ENCODE measurements at places on chromosomes 6 and 20.

DNA sequence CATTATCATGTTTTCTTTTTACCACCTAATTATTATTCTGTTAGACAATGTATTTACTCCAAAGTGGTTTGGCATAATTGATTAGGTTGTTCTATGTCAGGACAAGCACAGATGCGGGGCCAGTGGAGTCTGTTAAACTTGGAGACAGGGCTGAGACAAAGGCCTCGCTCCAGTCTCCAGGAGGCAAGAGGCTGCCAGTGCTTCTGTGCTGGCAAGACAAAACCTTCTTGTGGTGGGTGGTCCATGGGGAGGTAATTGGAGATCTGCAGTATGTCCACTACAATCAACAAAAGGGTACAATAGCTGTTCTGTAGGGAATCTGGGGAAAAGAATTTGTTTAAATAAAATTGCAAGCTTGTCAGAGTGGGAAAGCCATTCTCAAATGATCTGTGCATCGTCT is 677.2 kb upstream of the SLC35B3 start:
- DNase-seq = no peak

- no peak for DNase-seq
Measured at GRCh38 chr6:68008445-68008844, 626.6 kb upstream of the ADGRB3 start.

DNA sequence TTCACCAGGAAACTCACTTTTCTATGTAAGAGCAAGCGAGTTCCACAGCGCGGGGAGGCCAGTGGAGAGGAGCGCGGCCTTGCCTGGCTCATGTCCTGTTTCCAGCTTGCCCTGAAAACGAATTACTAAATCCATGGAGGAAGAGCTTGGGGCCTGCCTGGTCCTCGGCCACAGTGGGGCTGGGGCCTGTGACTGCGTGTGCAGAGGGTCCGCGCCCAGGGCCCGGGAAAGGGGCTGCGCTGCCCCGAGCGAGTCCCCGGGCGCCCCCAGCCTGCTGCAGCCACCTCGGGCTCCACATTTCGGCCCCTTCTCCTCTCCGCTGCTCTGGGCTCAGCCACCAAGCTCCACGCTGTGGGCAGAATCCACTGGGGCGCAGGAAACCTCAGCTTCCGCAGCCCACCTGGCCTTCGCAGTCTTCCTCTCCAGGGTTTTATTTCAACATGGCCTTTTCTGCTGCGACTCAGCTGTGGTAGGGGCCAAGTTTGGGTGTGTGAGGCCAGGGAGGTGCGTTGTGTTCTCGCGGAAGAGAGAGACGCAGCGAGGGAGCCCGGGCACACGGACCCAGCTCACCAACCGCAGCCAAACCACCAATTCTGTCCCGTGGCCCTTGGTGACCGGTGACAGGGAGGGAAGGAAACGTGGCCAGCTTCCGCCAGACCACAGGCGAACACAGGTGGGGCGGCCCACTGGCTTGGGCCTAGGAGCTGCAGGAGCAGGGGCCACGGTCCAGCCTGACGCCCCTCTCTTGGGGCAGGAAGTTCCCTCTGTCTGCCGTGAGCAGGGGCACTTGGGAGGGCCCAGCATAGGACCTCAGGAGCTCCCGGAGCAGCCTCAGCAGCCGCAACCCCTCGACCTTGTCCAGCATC is 211.4 kb downstream of the ERMARD start:
- no peak for DNase-seq

DNA sequence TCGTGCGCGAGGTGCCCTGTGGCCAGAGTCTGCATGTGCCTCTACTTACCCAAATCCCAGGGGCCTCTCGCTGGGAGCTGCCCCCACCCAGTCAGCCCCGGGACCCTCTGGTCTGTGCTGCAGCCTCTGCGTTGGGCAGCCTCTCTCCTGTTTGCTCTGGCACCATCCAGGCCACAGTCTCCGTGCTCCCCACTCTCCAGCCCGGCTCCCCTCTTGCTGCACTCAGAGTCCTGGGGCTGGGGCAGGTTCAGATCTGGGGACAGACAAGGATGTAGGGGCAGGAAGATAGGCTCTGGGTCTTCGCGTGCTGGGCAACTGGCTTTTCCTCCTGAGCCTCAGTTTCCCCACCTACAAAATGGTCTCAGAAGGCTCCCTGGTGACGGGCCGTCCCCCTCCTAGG is 70.8 kb upstream of the GATA5 start:
- no peak for DNase-seq

DNA sequence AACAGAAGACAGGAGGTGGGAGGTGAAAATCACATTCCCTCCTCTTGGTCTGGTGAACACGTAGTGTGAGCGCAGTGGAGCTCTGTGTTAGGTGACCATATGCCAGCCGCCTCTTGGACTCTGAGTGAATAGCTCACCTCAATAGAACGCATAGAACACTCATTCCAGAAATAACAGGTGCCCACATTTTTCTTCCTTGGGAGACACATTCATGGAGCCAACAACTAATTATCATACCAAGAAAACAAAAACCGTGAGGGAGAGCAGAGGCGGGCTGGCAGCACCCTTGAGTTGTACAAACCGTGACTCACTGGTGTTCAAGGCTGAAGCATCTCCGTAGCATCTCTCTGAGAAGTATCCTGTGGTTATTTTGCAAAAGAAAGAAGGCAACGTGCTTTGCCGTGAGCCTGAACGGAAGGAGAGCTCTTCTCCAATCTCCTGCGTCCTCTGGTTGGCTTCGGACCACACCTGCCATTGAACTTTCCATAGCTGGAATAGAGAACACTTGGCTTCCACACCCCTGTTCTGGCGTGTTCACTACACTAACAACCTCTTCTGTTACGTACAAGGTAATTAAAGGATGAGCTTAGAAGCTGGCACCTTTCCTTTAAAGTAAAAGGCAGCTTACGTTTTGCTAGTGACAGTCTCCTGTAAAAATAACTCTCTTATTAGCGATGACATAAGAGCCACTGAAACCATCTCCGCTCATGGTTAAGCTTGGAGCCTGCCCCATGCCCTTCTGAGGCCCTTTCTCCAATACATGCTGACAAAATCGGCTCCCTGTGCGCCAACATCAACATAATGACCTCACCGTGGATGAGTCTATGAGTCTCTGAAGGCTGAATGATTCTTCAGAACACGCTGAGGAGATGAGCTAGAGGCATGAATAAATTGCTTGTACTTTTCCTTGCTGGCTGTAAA is 30.2 kb upstream of the SGK1 start:
- DNase-seq = no peak

GRCh38 chr20:9119776-9120175 is 50.9 kb downstream of the PLCB4 start:
- DNase-seq = no peak

DNA sequence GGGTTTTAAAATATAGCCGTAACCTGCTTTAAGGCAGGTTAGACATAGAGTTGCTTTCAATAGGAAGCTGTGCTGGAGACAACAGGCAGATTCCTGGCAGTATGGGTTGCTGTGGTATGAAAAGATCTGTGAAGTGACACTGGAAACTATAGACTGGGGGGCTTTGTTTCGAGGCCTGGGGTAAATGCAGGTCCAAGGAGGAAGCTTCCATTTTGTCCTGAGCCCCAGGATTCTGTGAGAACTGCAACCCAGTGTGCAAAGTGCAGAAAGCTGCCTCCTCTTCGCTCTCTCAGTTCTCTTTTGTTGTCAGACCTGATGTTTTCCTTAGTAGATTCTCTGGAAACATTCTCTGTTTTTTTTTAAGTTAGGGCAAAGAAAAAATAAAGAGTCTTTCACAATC is 86.9 kb downstream of the LYRM4 start:
- no peak for DNase-seq

Data from hematopoietic multipotent progenitor cell (in vitro differentiated cells).